Stimulated activated CD4-positive, alpha-beta T cell treated with anti-CD3 and anti-CD28 coated beads, Interleukin-12 subunit alpha, Interleukin-12 subunit beta, amount 100 ng/mL, for 48 hours (primary cell): ENCODE measurements at places on chromosomes 5 and 9.
A peak's percentile ranks its signal among the peaks of the same experiment; 100 is the strongest.

- no peak for DNase-seq
Observed at GRCh38 chr9:105290418-105290817, 46.0 kb downstream of the SLC44A1 start.

DNA sequence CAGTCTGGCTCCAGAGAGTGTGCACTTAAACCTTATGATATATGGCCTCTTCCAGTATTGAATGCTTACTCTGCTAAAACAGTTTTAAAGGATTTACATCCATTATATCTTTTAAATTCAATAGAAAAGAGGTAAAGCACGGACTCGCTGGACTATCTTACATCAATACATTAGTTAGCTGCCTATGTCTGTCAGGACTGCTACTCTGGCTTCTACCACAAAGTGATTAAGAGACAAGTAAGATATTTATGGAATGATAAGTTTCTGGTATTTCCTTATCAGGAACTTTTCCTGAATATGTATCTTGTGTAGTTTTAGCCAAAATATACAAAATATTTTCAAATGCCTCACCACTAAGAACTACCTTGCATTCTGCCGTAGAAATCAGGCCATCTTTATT, 295.1 kb downstream of the ISL1 start:
- no peak for DNase-seq

DNA sequence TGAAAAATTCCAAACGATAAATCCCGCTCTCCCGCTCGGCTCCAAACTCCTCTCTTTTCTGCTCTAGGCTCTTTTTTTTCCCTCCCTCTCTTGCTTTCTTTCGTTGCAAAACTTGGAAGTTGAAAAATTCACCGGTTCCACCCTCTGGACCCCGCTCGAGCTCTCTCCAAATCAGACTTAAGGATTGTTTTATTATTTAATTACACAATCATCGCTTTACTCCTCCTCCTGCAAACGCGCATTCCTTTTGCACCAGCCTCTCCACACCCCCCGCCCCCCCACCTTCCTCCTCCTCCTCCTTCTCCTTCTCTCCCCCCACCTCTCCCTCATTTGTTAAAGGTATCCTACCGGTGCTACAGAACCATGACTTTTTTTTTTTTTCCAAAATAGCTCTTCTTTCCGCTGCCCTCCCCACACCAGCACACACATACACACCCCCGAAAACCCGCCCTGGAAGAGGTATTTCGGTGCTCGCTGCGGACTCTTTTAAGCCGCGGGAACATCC, 535 bp upstream of the NFIB start:
- no peak for DNase-seq

- peak; percentile 67 for DNase-seq
Observed at GRCh38 chr9:137021979-137022661, 5.9 kb downstream of the ABCA2 start.

DNA sequence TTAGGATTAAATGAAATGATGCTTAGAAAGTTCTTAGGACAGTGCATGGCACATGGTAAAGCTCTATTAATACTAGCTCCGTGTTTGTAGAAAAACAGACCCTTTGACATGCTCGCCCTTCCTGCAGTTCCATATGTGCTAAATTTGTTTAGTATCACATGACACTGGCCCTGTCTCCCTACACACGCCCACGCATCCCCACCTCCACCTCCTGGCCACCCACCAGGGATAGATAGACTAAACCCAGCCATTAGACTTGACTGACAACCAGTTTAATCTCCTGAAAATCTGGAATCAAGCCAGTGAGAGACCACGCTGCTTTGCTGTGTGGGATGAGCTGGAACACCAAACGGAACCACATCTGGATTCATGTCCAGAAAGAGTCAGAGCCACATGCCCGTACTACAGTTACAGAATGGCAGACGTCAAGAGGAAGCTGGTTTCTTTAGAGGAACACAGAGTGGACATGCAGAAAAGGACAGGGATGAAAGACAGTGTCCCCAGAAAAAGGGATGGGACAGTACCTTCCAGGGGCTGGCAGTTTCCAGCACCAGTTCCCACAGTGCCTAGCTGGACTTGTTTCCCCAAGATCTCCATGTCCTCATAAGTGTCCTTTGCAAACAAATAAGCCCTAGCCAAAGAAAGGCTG, 186.1 kb downstream of the PDZD2 start:
- no peak for DNase-seq

DNA sequence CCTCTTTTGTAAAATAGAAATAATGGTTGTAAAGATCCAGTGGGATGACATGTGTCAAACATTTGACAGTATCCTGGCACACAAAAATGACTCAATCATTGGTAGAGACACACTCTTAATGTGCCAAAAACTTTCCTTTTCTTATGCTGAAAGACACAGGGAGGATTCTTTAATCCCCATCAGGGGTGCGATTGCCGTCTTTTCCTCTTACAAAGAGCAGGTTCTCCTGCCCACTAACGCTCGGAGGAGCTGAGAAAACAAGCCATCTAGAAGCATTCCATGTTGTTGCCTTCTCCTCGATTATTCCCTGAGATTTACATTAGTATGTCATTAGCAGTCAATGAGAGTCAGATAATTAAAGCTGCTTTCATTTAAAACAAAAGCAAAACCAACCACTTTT, 342.6 kb upstream of the CCNH start:
- no peak for DNase-seq

DNA sequence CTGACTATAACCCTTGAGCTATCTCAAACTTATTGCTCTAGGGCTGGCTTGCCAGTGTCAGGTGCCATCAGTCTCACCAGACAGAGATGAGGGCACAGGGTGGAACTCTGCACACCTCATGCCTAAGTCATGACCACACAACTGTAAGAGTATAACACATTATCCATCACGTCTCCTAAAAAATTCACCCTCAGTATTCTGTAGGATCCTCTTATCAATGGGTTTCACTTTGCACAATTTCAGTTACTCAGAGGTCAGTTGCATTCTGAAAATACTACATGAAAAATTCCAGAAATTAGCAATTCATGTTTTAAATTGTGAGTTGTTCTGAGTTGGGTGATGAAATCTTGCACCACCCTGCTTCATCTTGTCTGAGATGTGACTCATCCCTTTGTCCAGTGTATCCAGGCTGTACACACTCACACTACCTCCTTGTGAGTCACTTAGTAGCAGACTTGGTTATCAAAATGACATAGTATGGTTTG, 690.9 kb upstream of the CDH18 start:
- DNase-seq, result no peak

- DNase-seq, result no peak
Observed at GRCh38 chr5:69527128-69527770, 32.7 kb upstream of the GTF2H2C start.

- no peak for DNase-seq
Observed at GRCh38 chr9:38046661-38047300, 22.2 kb downstream of the SHB start.

DNA sequence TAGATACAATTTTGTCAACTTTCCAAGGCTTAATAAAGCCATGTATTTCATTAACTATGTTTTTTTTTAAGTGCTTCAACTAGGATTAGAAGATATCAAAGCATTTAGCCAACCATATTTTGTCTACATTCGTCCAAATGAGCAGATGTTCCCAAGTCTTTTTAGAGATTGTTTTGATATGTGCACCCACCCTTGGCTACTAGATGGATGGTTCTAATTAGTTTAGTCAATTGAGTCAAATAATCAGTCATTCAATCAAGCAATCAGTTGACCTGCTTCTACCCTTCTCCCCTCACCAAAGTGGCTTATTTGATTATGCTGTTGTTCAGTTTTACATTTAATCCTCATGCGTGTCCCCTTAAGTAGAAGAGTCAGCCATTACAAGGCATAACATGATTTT, 319.5 kb upstream of the TNC start:
- no peak for DNase-seq

- DNase-seq, result no peak
Observed at GRCh38 chr5:1406681-1407640, 38.3 kb downstream of the SLC6A3 start.

- DNase-seq, result no peak
Observed at GRCh38 chr5:178117923-178118701, 4.8 kb downstream of the N4BP3 start.

- DNase-seq, result no peak
Observed at GRCh38 chr9:32706725-32707100, 71.2 kb upstream of the TAF1L start.

DNA sequence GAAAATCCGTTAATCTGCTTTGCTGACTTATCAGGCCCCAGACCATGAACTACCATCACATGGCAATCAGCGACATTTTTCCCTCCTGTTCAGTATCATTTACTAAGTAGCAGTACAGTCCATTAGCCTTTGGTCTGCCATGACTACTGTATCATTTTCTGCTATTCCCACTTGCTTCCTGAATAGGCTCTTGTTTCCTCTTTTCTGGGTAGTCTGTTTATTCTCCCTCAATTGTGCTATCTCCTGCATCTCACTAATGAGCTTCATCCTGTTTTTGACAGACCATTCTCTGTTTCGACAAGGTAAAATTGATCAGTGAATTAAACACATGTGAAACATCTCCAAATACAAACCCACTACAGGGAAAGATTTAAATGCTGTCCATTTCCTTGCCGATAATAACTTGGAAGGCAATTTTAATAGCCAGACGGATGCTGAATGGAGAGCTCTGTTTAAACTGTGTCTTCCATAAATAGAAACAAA, 263.5 kb upstream of the ANKRD55 start:
- DNase-seq, result no peak

DNA sequence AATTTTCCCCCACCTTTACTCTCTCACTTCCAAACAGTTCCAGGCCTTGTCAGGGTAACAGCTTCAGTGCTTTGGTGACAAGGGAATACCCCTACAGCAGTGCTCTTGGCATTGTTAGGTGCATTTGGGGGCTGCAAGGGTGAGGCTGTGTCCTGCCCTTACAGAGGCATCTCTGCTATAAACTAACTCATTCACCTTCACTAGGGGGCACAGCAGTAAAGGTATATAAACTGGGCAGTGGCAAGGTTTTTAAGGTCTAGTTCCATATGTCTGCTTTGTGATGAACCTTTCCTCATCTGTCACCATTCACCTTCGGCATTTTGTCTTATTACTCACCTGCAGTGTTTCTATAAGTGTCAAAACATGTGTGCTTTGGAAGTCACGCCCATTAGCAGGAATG, 79.1 kb upstream of the GPR151 start:
- DNase-seq, result no peak

DNA sequence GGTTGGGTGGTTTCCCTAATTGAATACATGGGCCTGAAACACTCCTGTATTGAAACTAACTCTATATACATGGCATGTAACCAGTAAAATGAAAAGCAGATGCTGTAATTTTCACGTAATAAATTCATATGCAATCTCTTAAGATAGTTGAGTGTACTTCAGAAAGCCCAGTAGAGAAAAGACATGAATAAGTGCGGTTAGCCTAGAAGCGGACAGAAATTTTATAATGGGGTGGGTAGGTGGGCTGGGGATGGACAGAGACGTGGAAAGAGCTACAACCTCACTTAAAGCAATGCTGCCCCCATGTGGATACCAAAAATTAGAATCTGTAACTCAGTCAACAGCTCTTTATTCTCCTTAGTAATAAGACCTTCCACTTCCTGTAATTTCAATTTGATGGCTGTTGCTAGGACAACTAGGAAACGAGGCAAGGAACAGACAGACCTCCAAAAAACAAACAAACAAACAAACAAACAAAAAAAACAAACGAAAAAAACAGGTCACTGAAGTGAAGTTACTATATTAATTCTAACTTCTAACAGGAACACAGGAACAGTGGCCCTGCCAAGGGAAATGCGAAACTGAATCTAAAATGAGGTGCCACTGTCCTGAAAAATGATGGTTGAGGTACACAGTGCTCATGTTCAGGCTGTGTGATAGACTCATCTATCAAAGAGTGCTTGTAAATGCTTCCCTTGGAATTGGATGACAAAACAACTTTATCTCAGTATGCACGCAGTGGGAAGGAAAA, 103.4 kb upstream of the GNA14 start:
- no peak for DNase-seq

DNA sequence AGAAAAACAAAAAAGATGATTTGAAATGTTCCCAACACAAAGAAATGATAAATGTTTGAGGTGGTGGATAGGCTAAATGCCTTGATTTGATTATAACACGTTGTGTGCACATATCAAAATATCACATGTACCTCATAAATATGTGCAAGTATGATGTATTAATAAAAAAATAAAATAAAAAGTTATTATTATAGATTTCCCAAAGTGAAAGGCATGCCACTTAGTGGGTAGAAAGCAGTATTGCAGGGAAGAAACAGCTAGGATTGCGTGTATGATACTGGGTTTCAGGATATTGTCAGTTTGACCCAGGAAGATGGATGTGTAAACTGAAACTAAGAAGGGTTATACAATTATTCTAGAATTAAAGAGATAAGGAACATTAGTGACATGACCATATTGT, 3.6 kb upstream of the TMEM38B start:
- no peak for DNase-seq

DNA sequence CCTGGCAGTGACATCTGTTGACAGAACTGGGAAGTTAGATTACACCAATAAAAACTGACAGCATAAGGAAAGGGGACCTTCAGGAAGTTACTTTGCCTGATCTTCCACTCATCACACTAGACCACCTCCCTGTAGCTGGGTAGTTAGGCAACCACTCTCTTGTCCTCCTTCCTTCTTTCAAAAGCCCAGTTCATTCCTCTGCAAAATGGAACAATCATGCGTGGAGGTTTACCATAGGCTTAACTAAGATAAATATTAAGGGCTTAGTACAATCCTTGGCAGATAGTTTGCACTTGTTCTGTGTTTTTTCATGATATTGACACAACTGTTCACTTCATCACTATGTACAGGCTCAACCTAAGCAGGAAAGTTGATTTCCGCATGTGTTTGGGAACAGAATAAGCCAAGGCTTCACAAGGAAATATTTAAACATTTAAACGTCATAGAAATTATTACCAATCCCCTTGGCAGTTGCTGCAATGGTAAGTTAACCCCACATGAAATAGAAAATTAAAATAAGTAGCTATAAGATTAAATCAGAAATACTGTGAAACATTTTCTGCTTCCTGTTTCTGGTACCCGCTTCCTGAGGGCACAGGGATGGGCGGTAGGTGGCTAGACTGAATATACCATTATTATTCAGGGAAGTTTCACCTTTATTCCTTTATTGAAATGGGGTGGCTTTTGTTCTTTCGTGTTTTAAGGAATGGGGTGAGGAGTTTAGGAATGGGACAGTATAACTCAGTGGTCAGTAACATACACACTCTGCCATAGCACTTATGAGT, 9.9 kb upstream of the PTGER4 start:
- DNase-seq, result no peak

GRCh38 chr5:103546858-103547257, 15.7 kb downstream of the NUDT12 start:
- DNase-seq, result no peak

- DNase-seq, result no peak
Observed at GRCh38 chr9:36980148-36980974, 53.7 kb downstream of the PAX5 start.
